ENCODE measurements at places on chromosomes 3 and 15. TPM values are rescaled to one million over a fixed set of nuclear protein-coding genes. Genes with fewer than 3 reads are reported as not detected.

- peak; percentile 25 for DNase-seq
Observed at GRCh38 chr3:194395778-194396538, 3.1 kb downstream of the GP5 start.

GRCh38 chr3:135226057-135226456 lies 431.0 kb downstream of the EPHB1 start:
- DNase-seq: no peak

- no peak for DNase-seq
Observed at GRCh38 chr15:70650567-70651302, 112.6 kb downstream of the UACA start.

- DNase-seq: no peak
Observed at GRCh38 chr3:152193673-152194267, 75.0 kb upstream of the MBNL1 start.

Gene SEMA3G
- 14.1 TPM for polyA plus RNA-seq

- DNase-seq: no peak
Observed at GRCh38 chr3:139480585-139480984, 4.3 kb upstream of the RBP2 start.

GRCh38 chr15:98085003-98085639 lies 124.6 kb downstream of the ARRDC4 start:
- DNase-seq: peak; percentile 45

DNA sequence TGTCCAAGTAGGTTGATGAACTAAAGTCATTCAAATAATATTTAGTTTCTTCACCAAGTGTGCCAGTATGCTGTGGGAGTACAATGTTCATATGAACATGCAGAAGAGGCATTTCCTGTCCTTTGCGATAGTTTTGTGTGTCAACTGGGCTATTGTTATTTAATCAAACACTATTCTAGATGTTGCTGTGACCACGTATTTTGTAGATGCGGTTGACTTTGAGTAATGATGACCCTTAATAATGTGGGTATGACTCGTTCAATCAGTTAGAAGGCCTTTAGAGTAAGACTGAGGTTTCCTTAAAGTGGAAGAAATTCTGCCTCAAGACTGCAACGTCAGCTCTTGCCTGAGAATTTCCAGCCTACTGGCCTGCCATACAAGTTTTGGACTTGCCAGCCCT lies 470.7 kb upstream of the CBLB start:
- no peak for DNase-seq

DNA sequence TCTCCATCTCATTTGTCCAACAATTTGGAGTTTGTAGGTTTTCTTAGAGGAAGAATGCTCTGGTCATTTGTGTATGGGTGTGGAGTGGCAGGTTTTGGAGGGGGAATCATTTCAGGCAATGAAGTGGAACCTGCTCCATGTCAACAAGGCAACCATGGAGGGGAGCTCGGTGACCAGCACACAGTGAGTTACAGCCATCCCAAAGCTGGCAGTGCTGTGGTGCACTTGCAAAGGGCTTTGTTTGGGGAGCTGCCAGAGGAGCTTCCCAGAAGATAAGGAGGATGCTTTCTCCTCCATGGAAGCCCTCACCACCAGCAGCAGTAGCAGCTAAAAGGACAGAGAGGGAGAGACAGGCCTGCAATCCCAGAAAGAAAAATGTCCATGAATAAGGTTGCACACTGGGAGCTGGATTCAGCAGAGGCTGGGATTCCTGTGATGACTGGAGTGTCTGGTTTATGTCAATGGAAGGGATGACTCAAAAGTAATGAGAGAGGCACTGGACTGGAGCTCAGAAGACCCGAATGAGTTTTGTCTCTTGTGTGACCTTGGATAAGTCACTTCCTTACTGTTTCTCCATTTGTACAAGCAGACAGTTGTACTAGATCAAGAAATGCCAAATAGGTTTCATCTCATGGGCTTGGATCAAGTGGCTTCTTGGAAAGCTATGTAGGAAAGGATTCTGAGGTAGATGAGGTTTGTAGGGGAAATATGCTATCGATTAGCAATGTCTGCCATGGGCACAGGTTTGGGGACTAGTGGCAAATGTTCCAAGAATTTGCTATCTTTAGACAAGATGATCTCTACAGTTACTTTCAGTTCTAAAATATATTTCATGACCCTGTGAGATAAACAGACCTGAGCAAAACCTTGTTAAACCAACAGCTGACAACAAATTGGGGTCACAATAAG lies 27.2 kb upstream of the UBE2Q2 start:
- no peak for DNase-seq

GRCh38 chr3:142945023-142945422 lies 18.5 kb downstream of the PAQR9 start:
- DNase-seq: no peak

GRCh38 chr3:100429187-100429716 lies 27.9 kb downstream of the LNP1 start:
- DNase-seq: no peak

Gene TMEM45A
- 14.4 TPM for polyA plus RNA-seq

GRCh38 chr3:60953351-60953750 lies 297.9 kb downstream of the FHIT start:
- no peak for DNase-seq
